Foreskin fibroblast (primary cell): ENCODE measurements at places on chromosomes 1 and 21.

DNA sequence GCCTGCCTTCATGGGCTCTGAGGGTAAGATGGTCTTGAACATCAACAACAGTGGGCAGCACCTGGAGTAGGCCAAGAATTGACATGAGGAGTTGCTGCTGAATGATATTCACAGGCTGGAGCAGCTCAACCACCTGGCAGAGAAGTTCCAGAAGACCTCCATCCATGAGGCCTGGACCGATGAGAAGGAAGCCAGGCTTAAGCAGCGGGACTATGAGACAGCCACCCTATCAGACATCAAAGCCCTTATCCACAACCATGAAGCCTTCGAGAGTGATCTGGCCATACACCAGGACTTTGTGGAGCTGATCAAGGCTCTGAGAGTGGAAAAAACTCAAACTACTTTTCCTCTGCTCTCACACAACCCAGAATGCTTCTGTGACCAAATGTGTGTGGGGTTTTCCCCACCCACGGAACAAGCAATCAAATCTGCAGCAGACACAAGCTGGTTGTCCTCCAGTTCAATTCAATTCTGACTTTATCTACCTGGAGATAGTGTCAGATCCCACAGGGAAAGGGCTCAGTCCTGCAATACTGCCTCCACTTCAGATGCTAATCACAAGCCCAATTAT is 12.1 kb upstream of the EPHA10 start:
- no peak for DNase-seq

- DNase-seq, result no peak
Measured at GRCh38 chr1:247471445-247472016, 13.6 kb upstream of the OR2B11 start.

DNA sequence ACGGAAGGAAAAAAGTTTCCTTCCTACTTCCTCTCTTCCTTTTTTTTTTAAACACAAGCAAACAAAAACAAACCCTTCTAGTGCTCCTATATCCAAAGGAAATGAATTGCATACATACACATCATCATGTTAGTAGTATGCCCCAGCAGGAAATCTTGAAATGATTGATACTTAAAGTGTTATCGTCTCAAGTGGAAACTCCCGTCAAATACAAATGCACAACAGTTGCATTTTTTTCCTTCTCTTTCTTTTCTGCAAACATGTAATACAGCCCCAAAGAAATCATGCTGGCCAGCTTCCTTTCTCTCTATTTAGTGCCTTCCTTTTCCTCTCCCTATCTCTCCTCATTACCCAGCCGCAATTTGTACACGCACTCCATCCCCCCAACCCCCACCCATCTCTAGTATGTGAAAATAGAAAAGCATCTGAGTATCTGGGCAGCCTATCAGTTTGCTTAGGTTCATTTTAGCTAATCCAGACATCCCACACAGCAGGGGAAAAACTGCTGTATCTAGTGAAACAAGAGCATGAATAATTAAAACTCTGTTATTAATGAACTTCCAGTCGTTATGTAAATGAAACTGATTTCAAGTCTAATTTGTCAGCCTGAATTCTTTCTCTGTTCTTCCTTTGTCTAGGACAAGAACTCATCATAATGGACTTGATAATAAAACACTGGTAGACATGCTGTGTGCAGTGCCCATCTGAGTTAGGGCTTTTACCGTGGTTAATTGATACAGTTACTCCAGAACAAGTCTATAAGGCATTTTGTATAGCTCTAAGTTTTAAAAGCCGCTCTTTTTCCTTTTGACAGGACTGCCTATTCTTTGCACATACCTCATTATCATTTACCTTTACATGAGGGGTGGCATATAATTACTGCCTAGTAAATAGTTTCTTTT is 336.5 kb upstream of the ADGRL2 start:
- DNase-seq, result no peak

DNA sequence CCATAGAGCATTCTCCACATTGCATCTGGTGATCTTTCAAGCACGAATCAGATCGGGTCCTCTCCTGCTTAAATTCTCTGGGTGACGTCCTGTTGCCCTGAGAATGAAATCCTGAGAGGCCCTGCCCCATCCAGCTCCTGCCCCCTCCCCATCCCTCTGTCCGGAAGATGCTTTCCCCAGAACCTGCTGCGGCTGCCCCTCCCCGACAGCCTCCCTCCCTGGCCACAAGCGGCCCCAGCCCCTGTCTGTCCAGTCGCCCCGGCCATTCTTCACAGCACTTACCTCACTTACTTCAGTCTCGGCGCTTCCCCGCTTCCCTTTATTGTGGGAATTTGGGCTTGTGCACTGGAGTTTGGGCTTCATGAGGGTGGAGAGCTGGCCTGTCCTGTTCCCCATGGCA is 40.3 kb downstream of the TAS1R2 start:
- no peak for DNase-seq

- DNase-seq, result no peak
Measured at GRCh38 chr1:238248356-238248755, 357.6 kb upstream of the ZP4 start.

GRCh38 chr1:34709547-34709946 is 45.3 kb upstream of the GJB5 start:
- peak; percentile 2 for DNase-seq

DNA sequence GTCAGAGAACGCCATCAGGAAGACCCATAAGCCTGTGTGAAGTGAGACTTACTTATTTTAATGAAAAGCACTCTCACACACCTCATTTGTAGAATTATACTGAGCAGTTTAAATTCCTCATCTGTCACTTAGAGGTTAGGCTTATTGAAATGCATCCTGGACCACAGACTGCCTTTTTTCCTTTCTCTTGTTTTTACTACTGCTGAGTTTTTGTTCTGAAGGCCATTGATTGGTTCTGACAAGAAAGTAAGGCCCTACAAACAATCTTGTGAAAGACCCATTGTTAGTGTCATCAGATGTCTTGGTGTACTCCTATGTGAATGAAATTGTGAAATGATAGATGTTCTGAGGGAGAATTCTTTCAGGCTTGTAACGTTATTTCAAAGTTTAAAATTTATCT is 1343.3 kb upstream of the ADGRL2 start:
- DNase-seq, result no peak

GRCh38 chr1:36258960-36259344 is 34.7 kb downstream of the THRAP3 start:
- DNase-seq, result no peak

- DNase-seq, result no peak
Measured at GRCh38 chr1:91683598-91683951, 182.9 kb downstream of the CDC7 start.

DNA sequence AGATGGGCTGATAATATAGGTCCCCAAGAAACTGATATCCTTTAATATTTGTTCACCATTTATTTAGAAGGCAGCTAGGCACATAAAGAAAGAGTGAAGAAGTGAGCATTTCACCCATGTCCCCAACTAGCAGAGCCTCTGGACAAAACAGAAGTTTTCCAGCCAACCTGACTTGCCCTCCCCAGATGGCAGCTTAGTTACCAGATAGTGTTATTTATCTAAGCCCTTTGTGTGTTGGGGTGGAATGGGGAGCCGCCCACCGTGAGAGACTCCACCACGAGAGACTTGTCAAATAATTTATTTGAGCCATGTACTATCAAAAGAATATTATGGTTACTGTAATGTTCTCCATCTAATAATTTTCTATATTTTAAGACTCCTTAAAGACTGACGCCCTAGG is 54.9 kb upstream of the C1orf198 start:
- DNase-seq, result no peak

GRCh38 chr1:155794605-155795245 is 62.3 kb downstream of the GON4L start:
- no peak for DNase-seq

- no peak for DNase-seq
Measured at GRCh38 chr1:6745073-6745472, 40.2 kb upstream of the CAMTA1 start.

GRCh38 chr1:8136766-8137165 is 110.7 kb upstream of the ERRFI1 start:
- DNase-seq, result no peak

DNA sequence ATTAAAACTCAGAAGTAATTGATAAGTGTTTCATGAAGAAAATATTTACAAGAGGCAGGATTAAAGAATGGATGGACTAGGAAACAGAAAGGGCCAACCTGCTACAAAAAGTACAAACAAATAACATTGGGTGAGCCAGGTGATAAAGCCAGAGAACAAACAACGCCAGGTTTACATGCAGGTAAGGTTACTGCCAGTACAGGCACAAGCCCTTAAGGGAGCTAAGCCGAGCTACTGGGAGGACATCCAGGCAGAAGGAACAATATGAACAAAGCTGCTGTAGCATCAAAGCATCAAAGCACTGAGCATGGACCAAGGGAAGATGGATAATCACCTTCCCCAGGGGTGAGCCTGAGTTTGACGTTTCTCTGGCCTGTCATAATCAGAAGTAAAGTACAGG is 380.7 kb downstream of the SEC16B start:
- DNase-seq, result no peak

DNA sequence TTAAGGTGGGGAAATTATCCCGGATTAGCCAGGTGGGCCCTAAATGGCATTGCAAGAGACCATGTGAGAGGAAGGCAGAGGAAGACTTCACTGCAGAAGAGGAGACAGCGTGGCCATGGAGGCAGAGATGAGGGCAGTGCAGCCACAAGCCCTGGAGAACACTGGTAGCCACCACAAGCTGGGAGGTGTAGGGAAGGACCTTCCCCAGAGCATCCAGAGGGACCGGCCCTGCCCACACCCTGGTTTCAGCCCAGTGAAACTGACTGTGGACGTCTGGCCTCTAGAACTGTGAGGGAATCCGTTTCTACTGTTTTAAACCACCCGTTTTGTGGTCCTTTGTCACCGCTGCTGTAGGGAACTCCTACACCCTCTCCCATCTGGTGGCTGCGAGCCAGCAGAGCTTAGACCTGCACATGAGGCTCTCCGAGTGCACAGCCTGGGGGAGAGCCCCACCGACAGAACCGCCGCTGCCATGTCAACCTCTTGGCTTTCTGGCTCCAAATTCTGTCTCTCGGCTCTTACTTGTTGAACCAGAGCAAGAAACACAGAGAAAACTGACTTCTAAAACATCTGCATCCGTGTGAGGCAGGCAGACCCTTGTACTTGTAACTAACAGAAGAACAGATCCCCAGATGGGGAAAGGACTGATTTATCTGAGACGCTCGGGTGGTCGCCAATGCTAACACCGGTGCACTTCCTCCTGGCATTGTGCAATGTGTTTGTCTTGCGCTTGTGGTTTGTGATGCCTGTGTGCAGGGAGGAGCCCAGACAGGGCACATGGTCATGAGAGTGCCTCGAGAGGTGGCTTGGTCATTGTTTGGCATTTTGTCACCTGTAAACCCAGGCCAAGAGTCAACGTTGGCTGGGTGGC is 90.8 kb upstream of the TMPRSS2 start:
- DNase-seq, result no peak

DNA sequence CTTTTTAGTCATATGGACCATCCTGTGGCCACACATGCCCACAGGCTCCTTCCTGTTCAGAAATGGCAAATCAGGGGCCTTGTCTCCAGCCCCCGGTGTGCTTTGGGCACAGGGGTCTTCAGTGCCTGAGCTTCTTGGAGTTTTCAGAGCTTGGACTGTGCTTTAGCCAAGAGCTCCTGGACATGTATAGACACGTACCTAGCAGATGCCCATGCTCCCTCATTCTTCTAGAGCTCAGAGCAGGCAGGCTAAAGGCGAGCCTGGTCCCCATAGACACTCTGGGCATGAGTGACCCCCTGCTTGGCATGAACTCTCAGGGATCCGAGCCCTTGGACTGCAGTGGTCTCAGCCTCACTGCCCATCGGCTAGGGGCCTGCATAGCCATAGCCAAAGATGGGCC is 106.8 kb downstream of the EPHB2 start:
- DNase-seq, result no peak

DNA sequence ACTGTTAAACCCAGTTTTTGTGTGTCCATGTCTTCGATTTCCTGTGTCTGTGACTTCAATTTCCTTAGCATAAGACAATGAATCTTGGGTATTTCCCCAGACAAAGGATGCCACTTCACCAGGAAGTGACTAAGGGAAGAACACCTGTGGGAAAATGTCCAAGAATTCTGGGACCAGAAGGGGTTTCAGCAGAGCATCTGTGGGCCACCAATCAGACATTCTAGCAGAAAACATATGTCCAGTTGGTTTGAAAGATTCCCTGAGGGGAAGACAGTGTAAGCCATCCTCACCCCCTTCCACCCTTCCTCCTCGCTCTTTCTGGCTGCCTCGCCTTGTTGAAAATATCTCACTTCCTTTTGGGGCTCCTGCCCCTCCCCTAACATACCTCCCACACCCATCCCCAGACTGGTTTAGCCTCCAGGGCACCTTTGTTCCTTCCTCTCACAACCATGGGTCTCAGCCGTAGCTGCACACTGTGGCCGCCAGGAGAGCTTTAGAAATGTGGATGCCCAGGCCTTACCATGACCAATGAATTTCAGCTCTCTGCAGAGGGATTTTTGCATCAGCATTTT is 25.5 kb upstream of the IFNAR1 start:
- DNase-seq, result no peak

DNA sequence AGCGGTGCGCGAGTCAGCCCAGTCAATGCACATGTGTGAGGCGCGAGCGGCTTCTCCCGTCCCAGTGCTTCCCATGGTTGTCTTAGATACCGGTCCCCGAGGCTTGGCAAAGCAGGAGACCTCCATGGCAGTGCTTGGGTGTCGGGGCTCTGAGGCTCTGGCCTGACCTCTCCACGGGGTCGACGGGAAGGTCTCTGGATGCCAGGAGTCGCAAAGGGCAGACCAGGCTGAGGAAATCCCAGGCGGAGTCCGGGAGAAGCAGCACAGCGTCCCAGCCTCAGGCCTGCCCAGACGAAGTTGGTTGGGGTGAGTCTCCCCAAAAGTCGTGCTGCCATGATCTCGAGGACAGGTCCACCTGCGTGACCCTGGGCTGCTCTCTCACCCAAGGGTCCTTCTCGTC is 3881.6 kb downstream of the SRGAP2C start:
- DNase-seq, result no peak

DNA sequence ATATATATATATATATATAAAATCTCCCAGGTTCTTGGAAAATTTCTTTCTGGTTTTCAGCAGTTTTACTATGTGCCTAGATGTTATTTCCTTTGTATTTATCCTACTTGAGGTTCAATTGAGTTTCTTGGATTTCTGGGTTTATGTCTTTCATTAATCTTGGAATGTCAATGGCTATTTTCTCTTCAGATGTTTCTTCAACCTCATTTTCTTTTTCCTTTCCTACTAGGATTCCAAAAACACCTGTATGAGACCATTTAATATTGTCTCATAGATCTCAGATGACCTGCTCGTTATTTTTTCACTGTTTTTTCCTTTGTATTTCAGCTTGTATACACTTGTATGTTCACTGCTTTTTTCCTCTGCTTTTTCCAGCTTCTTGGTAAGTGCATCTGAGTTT is 95.4 kb upstream of the DESI2 start:
- no peak for DNase-seq

GRCh38 chr1:197919346-197920066 is 2.3 kb downstream of the LHX9 start:
- DNase-seq, result no peak

GRCh38 chr1:82094136-82094535 is 293.4 kb downstream of the ADGRL2 start:
- no peak for DNase-seq

DNA sequence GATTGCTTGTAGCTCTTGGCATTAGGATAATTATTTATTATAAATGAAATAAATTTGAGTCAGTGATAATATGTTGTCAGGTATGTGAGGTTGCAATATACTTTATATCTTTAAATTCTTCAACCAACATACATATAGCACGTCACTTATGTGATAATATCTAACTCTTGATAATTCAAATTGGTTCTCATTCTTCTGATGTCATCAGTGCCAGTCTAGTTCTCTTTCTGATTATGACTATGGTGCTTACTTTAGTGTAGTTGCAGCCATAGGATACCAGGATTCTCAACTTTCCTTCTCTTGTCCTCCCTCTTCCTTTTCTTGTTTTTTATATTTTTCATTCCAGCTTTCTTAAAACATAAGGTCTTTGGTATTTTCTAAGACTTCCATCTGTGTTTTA is 34.8 kb upstream of the ATP6V1G3 start:
- DNase-seq, result no peak

- DNase-seq, result no peak
Measured at GRCh38 chr1:217062586-217062985, 339.4 kb upstream of the ESRRG start.
